Lower leg skin (tissue), 4 donors: ENCODE measurements at places on chromosomes 1 and 21.

GRCh38 chr1:53672785-53673184, 66.2 kb downstream of the GLIS1 start:
- DNase-seq: no peak

GRCh38 chr1:228512781-228513198, 25.6 kb downstream of the RNF187 start:
- no peak for DNase-seq

DNA sequence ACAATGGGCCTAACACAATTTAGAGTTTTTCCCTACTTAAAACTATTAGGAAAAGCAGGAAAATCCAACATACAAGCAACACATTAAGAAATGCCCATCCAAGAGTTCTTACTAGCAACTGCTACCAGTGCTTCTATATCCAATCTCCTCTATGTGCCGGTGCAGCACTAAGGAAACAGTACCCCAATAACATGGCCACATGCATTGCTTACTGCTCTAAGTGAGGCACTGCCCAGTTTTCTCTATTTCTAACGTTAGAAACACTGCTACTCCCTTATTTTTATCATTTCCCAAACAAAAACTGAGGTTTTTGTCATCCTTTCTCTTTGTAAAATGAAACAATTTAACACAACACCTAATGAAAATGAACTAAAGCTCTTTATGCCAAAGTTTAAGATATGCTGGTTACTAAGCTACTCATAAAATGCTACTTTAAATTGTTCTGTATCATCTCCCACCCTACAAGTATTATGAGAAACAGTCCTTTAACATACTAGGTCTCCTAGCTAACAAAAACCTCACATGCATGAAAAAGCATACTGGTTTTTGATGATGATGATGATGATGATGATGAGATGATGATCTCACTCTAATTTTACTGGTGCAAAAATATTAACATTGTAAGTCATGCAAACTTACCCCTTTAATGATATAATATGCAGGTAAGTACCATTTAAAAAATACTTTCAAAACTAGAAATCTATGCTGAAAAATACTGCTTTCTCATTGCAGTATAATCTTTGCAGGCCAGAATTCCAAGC, 90.7 kb upstream of the TTC39A start:
- no peak for DNase-seq

- DNase-seq: no peak
These were observed 33.3 kb downstream of the GNPAT start for GRCh38 chr1:231274119-231274825.

GRCh38 chr1:155236451-155236850, 18.8 kb downstream of the ENTREP3 start:
- no peak for DNase-seq

GRCh38 chr1:1958071-1958541, 39.0 kb upstream of the TMEM52 start:
- no peak for DNase-seq
